ENCODE measurements at places on chromosomes 1 and 21.

GRCh38 chr1:169087876-169088275 is 18.6 kb upstream of the ATP1B1 start:
- DNase-seq, result no peak

DNA sequence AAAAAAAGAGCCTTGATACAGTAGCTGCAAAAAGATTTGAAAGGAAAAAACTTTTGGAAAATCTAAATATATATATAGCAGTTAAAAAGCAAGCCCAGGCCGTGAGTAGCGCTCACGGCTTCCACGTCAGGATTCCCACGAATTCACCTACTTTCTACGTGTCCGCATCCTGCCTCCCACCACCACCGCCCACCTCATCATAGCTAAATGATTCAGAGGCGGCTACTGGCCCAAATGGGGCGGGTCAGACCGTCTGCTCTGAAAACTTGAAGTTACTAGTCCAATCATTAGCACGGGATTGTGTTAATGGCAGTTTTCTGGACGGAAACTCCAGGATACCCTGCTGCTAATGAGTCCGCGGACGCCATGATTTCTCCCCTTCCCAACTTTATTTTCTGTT is 1.3 kb upstream of the CCSAP start:
- no peak for DNase-seq

- DNase-seq, result no peak
These were observed 129.3 kb upstream of the GJB5 start for GRCh38 chr1:34625521-34626015.

- DNase-seq, result no peak
These were observed 5.2 kb downstream of the CAPN9 start for GRCh38 chr1:230752407-230752806.

GRCh38 chr1:226674892-226675714 is 64.0 kb downstream of the ITPKB start:
- no peak for DNase-seq

GRCh38 chr1:7550261-7550865 is 220.7 kb upstream of the VAMP3 start:
- no peak for DNase-seq

GRCh38 chr1:157113631-157114030 is 14.0 kb upstream of the ETV3L start:
- no peak for DNase-seq

DNA sequence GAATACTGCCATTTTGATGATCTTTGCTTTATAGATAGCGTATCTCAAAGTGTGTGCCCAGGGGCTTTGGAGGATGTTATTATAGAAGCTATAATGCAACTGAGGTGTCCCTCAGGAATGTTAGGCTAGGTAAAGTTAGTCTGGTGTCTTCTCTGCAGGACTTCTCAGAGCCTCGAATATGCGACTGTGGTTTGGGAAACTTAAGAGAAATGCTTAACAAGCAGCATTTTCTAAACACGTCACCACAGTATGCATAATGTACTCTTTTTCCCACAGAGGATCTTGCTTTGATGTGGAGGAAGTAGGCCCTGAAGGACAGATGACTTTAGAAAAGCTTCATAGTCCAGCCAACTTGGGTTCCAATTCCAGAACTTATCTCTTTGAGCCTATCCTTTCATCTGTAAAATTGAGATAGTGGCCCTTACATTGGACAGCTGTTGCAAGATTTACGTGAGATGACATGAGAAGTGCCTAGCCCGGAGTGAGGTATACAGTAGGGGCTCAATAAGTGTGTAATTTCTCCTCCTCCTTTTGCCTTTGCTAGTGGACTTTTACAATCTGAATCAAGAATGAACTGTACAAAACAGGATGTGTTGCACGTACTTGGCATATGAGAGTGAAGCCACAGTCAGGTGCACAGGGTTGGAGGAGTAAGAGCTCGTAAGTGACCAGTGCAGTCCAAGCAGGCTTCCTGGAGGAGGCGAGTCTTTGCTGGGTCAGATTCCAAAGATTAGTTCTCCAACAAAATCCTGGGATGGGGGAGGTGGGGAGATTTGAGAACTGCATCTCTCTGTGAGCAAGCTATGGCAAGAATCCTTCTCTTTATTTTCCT is 29.7 kb upstream of the TRABD2B start:
- no peak for DNase-seq

DNA sequence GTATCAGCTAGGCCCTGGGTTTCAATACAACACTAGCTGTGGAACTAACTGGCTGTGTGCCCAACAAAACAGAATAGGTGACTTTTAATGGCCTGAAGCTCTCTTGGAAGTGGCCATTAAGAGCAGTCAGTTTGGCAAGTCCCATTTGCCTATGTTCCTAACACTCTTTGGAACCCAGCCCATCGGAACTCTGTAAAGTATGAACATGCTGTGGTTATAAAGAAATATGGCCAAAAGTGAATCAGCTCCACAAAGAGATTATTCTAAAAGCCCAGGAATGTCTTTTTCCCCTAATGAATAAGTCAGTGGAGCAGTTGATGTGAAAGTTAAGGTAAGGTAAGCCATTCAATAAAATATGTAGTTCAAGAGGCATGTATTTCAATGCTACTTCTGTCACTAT is 223.7 kb upstream of the ADAMTS5 start:
- DNase-seq, result no peak

- DNase-seq, result no peak
These were observed 33.0 kb downstream of the PTPN14 start for GRCh38 chr1:214518361-214518760.

GRCh38 chr1:60149251-60149650 is 75.7 kb upstream of the C1orf87 start:
- DNase-seq, result no peak

GRCh38 chr1:157407367-157407766 is 144.9 kb downstream of the FCRL5 start:
- DNase-seq, result no peak

DNA sequence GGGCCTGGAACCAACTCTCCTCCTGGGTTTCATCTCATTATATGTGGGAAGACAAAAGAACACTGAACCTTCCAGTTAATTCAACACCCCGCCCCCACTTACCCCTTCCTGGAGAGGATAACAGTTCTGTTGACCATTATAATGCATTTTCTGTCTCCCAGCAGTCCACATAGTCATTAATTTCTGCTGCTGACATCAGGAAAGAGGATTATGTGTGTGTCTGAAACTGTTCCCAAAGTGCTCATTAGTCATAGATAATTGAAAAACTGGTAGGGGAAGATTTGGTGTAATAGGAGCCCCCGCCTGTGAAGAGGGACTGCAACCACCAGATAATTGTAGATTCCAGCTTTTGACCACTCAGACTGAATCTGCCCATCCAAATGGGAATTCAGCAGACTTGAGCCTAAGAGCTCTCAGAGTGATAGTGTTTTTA is 208.7 kb downstream of the FGGY start:
- DNase-seq, result no peak

DNA sequence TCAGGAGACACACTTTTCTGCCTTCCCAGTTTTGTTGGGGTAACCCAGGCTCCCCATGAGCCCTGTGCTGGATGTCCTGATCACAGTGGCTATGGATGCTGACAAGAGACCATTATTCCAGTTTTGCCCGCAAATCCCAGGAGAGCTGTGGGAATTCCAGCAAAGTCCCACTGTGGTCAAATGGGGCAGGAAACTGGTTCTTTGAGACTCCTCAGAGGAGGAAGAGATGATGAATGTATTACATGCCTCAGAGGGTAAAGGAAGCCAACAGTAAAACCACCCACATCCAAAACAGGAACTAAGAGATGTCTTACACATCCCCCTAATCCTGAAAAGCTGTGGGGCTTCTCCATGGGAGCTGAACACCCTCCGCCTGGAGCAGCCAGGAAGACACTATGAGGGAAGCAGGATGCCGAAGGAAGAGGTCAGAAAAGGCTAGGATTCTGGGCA is 12.8 kb upstream of the MPZL1 start:
- no peak for DNase-seq

GRCh38 chr1:185825556-185825955 is 91.4 kb downstream of the HMCN1 start:
- DNase-seq, result no peak

DNA sequence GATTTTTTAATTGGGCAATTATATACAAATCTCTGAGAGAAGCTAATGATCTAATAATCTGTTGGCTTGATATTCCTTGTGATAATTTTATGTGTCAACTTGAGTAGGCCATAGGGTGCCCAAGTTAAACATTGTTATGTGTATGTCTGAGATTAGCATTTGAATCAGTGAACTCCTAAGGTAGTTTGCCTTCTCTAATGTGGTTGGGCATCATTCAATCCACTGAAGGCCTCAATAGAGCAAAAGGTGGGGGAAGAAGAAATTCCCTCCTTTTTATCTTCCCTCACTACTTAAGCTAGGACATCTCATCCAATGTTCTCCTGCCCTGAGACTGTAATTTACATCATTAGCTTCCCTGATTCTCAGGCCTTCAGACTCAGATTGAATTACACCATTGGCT is 394.5 kb downstream of the LMO4 start:
- DNase-seq, result no peak

- DNase-seq, result no peak
These were observed 59.1 kb upstream of the JUN start for GRCh38 chr1:58842941-58843340.

DNA sequence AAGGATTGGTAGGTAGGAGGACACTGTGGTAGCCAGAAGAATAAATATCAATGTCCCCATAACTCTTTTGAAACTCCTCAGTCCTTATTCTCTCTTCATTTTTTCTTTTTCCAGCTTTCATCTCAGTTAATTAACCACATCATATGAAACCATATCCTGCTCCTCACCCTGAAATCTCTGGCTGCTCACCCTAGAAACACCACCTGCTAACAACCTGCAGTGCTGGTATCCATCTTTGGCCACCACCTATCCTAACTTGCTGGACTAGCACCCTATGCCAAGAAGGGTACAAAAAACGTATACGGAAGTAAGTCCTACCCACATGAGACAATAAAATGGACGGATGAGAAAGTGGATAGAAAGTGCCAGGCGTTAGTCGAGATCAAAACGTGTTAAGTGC is 13.7 kb upstream of the DPYD start:
- DNase-seq, result no peak

DNA sequence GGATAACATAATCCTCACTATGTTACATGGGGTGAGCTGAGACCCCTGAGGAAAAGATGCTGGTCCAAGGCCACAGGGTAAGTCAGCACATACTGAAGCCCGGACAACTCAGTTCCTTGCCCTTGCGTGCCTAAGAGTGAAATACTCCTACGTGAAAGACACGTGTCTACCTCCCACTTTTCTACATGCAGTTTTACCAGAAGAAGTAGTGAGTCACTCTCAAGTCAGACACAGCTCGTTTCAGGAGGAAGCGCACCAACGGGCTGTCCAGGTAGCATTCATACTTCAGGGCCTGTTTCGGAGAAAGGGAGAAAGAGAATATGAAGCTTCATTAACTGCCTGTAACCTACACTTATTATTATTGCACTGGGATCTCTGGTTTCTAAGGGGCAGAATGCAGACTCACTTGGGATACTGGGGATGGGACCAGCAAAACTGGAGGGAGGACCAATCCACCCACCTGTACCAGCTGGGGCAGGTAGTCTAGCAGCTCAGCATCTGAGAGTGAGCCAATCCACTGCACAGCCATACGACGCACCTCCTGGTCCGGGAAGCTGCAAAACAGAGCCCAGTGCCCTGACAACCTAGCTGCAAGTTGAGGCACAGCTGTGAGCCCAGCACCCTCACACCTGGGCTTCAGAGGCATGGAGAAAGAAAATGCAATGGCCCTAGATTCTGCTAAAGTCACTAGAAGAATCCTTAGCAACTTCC is 32.4 kb upstream of the PPP1R15B start:
- no peak for DNase-seq

DNA sequence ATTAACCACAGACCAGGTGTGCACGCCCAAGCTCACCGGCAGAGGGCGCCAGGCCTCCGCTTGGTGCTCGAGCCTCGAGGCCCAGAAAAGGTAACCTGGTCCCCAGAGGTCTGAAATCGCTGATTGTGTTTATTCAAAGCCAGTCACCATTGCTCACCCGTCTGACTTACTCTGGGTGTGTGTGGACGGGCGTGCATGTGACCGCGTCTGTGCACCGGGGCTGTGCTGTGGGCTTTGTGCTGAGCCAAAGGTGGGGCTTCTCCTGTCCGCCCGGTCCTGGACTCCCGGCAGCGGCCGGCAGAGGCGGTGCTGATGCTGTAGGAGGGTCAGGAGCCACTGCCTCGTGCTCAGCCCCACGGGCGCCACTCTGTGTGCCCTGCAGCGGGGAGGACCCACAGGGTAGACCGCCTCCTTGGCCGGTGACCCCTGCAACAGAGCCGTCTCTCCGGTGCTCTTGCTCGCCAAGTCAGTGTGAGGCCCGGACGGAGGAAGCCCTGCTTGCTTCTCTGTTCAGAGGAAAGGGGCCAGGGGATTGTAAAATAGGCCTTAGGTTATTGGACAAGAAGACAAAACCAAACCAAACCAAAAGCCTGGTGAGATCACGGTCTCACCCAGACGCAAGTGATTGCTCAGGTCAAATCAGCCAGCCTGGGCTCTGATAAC is 32.0 kb upstream of the BTG2 start:
- peak; percentile 83 for DNase-seq

- DNase-seq, result peak; percentile 55
These were observed 97.7 kb upstream of the SLC25A33 start for GRCh38 chr1:9441451-9442133.

GRCh38 chr1:111251570-111251969 is 24.1 kb downstream of the CHI3L2 start:
- no peak for DNase-seq

- DNase-seq, result no peak
These were observed 56.5 kb upstream of the BCAR3 start for GRCh38 chr1:93738075-93738622.

- no peak for DNase-seq
These were observed 89.1 kb upstream of the COL24A1 start for GRCh38 chr1:86245566-86246190.

DNA sequence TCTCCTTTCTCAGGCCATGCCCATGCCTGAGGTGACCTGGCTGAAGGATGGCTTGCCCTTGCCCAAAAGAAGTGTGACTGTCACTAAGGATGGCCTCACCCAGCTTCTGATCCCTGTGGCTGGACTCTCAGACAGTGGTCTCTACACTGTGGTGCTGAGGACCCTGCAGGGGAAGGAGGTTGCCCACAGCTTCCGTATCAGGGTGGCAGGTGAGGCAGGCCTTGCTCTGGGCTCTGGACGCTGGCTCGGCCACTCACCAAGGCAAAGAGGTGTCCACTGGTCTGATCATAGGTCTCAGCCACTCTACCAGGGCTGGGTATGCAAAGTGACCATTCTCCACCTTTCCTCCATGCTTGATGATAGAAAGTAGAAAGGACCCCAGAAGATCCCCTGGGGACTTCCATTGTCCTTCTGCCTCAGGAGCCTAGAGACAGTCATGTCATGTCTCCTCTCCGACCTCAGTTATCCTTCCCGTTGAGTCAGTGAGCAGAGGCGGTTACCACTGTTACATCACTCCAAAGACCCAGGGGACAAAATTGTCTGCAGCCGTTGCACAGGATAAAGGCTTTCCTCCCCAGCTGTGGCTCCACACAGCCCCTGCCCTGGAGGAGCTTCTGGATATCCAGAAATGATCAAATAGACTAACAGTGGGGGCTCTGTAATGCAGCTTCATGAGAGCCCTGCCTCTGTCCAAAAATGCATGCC is 34.2 kb downstream of the IGFN1 start:
- DNase-seq, result no peak

- no peak for DNase-seq
These were observed 25.3 kb upstream of the RRP15 start for GRCh38 chr1:218259800-218260199.

- peak; percentile 67 for DNase-seq
These were observed 8.6 kb downstream of the BEND5 start for GRCh38 chr1:48767975-48768510.
